ENCODE measurements at places on chromosomes 12 and 14. TPM values are rescaled to one million over a fixed set of nuclear protein-coding genes. Genes with fewer than 3 reads are reported as not detected.

- DNase-seq: no peak
Measured at GRCh38 chr14:69315301-69315700, 55.3 kb downstream of the GALNT16 start.

GRCh38 chr14:59465316-59466135, at the start of gene GPR135:
Gene GPR135 (minus strand): TSS chr14:59465380. CDS start chr14:59465226, 154 bp downstream.
- DNase-seq: no peak

HOXC4 gene
- 0.18 TPM for total RNA-seq

DNA sequence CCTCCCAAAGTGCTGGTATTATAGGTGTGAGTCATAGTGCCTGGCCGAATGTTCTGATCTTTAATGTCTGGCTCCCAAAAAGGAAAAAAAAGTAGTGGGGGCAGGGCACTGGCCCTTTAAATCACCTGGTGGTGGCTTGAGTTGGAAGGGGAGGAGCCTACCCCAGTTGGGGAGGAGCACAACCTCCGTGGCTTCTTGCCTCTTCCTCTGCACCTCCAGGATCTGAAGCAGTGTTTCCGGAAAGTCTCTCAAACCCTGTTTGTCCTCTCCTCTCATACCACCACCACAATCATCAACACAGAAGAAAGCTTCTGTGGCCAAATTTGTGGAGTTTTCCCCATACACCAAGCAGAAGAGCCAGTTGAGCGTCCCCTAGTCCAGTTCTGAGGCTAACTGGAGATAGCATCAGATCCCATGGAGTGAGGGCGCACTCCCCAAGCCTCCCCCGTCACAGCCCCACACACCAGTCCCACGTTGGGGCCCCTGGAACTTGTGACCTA, 24.3 kb upstream of the RCOR1 start:
- DNase-seq: peak; percentile 60

- no peak for DNase-seq
Measured at GRCh38 chr12:47832263-47832933, 12.7 kb upstream of the HDAC7 start.

DNA sequence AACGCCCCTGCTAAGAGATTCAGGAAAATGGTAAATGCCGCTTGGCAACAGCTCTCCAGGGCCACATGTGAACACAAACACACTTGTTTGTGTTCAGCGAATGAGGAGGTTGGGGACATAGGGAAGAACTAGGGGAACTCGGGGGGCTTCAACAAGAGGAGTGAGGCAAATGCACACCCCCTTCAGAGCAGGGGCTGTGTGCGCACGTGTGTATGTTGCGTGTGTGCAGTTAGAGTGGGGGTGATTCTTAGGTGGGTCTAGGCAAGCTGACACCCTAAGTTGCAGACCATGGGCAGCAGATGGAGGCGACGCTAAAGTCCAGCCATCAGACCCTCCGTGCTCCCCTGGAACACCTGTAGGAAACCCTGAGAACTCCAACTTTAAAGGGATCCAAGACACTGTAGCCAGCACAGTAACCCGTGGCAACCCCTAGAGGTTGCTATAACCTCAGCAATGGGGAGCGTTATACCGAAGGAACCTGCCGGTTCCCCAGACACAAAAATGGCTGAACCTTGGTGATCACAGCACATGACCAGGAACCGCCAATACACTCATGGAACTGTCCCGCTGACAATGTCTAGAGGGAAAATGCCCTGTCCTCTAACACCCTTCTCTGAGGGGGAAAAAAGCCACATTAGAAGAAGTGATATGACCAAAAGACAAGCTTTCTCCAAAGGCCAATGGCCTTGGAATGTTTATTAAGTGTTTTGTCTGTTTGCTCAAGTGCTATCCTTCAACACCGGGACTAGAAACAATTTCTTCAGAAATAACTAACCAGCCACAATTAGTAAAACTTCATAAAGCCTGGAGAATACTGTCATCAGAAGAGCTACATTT, 86.5 kb upstream of the CEP83 start:
- DNase-seq: peak; percentile 60

GRCh38 chr12:67453191-67453590, 184.0 kb downstream of the CAND1 start:
- no peak for DNase-seq

GRCh38 chr12:75592086-75592485, 80.7 kb upstream of the KRR1 start:
- DNase-seq: no peak

SPTB gene
- 0.34 TPM for total RNA-seq

- DNase-seq: no peak
Measured at GRCh38 chr14:22583994-22584393, 5.0 kb downstream of the DAD1 start.

DNA sequence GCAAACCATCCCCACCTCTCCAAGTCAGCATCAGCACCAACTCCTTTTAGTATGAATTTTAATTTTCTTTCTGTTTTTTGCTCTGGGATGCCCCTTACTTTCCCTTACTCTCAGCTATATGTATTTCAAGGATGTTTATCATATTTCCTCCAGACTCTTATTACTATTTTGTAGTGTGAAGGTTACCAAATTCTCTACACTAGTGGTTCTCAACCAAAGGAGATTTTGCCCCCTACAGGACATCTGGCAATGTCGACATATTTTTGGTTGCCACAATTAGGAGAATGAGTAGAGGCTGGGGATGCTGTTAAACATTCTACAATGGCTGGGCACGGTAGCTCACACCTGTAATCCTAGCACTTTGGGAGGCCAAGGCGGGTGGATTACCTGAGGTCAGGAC, 29.1 kb upstream of the SOS2 start:
- DNase-seq: no peak

- no peak for DNase-seq
Measured at GRCh38 chr12:67757651-67758050, 109.1 kb downstream of the DYRK2 start.

DNA sequence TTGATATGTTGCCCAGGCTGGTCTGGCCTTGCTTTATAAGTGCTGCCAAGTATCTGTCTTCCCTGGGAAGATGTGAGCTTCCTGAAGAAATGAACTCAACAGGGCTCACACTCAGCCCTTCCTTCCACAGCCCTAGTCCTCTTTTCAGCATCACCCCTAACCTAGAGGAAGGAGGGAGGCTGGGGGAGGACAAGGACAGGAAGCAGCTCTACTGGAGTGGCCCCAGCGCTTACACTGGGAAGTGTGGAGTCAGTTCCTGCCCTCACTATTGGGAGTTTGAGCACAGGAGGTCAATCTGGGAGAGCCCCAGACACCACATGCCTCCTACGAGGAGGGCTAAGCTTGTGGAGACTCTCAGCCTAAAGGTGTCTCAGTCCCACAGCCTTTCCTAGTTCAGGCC, 16.8 kb downstream of the GALNT6 start:
- DNase-seq: no peak

GRCh38 chr12:225012-225411, 11.1 kb upstream of the SLC6A12 start:
- no peak for DNase-seq

- no peak for DNase-seq
Measured at GRCh38 chr14:93733631-93734030, 54.7 kb downstream of the PRIMA1 start.

GRCh38 chr12:120388691-120389481, 19.9 kb upstream of the MSI1 start:
- no peak for DNase-seq

GRCh38 chr14:79855789-79856188, 355.5 kb downstream of the DIO2 start:
- no peak for DNase-seq

GRCh38 chr12:108747563-108747962, 16.2 kb upstream of the CORO1C start:
- DNase-seq: no peak

GALC gene
- 23.6 TPM for total RNA-seq

CCDC88C gene
- 52.4 TPM for total RNA-seq

GRCh38 chr12:49730568-49731101, 10.7 kb upstream of the TMBIM6 start:
- DNase-seq: no peak

DNA sequence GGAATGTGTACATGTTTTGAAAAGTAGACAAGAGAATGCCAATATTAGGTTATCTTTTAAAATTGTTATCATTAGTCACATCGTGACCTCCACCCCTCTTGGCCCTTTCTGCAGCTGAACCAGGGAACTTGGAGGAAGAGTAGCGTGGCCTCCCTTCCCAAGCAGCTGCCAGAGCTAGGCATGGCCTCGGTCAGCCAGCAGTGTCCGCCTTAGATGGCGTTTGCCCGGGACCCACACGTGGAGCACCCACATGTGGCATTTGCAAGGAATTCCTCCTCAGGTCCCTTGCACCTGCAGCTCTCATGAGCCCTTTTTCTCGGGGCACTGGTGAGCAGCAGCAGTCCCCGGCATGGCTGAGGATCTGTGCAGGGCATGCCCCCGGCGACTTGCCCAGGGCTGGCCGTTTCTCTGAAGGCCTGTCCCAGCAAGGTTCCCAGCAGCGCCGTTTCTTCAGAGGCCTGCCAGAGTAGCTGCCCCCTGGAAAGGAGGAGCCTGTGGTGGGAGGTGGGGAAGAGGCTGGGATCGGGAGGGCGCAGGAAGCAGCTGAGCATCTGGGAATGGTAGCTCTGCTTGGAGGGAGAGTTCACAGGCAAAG, 10.8 kb downstream of the JDP2 start:
- DNase-seq: no peak

RBM25 gene
- 50.6 TPM for total RNA-seq

GRCh38 chr14:68811171-68811570, 18.3 kb upstream of the ZFP36L1 start:
- no peak for DNase-seq

- DNase-seq: no peak
Measured at GRCh38 chr14:85527006-85527405, 2.9 kb upstream of the FLRT2 start.

GRCh38 chr12:115870021-115870420, 407.5 kb downstream of the MED13L start:
- DNase-seq: no peak

DNA sequence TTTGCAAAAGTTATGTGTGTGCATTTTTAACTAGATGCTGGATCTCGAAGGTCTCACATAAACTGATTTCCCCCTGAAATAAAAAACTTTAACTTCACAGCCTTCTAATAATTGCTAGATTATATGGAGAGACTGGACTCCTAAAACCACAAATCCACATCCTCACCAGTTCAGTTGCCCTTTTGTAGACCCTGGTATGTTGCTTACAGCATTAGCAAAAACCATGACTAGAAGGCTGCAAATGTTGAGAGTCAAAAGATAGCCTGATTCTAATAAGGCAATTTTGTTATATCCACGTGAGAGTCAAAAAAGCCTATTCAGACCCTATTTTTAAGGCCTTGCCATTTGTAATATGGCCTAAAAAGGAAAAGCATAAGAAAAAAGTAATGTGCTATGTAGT, 37.4 kb downstream of the RASSF8 start:
- DNase-seq: no peak

GRCh38 chr14:54609576-54609975, 42.6 kb downstream of the SAMD4A start:
- DNase-seq: no peak
